ENCODE measurements at places on chromosomes 7 and 10.

GRCh38 chr7:13262929-13263530 is 575.6 kb downstream of the ARL4A start:
- DNase-seq, result no peak

DNA sequence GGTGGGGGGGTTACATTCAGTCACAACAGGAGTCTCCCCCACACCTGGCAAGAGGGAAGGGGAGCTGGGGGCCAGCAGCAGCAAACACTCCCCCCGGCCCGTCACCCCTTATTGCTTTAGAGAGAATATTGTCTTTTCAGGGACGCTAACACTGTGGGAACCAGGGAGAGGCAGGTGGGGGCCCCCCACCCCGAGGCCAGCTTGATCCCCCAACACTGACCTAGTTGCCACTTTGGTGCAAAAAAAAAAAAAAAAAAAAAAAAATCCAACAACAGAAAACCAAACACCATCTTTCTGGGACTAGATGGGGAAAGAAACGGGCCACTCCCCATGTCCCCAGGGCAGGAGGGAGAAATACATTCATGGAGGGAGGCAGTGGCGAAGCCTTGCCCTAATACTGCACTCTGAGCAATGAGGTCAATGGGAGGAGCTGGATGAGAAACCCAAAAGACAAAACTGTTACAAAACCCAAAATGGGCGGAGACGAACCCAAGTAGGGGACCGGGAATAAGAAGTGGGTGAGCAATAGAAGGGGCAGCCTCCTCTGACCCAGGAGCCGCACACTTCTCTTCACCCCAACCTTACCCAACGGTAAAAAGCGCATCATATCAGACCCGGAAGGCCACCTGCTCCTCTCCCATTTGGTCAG is 6.5 kb downstream of the GNB2 start:
- no peak for DNase-seq

GRCh38 chr7:43105521-43106120 is 6.8 kb upstream of the HECW1 start:
- no peak for DNase-seq

- no peak for DNase-seq
These were observed 383.7 kb upstream of the AKR1E2 start for GRCh38 chr10:4442296-4442695.

GRCh38 chr10:92291616-92291865 is 574 bp downstream of the MARCHF5 start:
- no peak for DNase-seq

DNA sequence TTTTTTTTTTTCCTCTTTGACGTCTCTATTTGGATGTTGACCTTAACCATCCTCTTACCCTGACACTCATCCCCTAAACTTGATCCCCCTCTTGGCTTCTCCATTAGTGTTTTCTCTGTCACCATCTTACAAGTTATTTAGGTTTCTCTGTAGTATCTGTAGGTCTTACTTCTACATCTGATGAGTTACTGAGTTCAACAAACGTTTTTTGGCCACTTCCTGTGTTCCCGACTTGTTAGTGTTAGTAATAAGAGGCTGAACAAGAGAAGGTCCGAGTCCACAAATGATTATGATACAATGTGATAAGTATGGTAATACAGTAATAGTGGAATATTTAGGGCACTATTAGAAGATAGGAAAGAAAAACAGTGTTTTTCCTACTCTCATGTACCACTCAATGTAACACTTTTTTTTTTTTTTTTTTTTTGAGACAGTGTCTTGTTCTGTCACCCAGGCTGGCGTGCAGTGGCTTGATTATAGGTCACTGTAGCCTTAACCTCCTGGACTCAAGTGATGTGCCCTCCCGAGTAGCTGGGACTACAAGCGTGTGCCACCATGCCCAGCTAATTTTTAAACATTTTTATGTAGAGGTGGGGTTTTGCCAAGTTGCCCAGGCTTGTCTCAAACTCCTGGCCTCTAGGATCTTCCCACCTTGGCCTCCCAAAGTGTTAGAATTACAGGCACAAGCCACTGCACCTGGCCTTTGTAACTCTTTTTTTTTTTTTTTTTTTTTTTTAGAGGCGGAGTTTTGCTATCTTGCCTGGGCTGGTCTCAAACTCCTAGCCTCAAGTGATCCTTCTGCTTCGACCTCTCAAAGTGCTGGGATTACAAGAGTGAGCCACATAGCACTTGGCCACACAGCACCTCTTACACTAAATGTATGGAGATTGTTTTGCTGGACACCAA is 12.5 kb downstream of the CCSER2 start:
- DNase-seq, result no peak

DNA sequence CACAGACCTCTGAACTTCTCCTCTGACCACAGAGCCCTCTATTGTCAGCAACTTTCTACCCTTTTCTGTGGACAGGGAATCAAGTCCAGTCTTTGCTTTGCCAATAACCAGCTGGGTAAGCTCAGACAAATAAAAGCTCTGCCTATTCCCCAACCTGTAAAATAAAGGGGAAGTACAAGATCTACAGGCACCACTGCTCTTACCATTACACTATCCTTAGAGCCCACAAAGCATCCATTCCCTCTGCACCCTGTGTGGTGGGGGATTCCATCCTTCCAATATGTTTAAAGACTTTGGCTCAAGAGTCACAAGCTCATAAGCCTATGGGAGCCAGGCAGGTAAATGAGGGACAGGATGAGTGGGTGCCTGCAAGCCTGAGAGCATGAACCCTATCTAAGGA is 88.2 kb downstream of the PARD3 start:
- no peak for DNase-seq

DNA sequence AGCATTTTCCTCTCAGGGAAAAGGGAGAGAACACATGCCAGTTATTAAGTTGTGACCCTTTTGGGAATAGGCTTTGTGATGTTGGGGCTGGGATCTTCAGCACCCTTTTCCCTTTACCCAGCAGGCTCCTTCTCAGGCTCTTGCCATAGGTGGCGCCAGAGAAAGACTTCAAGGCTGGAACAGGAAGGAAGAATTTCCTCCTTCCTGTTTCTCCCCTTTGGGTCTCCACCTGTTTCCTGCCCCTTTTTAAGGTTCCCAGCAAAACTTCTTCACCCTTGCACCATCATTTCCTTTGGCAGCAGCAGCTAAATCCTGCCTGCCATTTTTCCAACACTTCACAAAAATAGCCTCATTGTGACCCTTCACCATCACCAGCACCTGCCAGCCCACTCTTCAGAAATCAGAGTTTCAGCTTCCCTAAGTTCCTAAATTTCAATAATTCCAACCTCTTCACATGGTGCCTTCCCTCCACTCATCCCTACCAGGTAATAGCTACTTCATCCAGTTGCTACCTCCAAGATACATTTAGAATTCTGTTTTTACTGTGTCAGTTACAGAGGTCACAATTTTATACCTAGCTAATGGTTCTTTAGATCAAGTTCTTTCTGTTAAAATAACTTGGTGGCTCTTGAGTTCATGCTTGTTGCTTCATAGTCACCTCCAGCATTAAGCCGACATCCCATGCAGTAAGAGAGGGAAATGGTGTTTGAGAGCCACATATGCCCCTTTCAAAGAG is 22.4 kb upstream of the FOXK1 start:
- DNase-seq, result no peak

DNA sequence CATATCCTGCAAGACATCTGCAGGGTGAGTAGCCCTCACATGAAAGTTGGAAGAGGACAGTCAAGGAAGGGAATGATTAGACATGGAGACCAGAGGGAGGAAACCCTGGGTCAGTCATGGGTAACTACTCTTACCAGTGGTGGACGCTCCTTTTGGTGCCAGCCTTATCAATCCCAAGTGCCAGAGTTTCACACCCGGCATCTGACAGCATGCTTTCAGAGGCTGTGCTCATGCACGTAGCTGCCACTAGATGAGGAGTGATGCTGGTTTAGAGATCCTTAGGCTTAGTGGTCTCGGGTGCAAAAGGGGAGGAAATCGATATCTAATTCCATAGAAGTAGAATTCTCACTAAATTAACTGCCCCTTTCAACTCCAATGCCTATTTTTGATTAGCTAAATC is 100.8 kb downstream of the PLCE1 start:
- no peak for DNase-seq

DNA sequence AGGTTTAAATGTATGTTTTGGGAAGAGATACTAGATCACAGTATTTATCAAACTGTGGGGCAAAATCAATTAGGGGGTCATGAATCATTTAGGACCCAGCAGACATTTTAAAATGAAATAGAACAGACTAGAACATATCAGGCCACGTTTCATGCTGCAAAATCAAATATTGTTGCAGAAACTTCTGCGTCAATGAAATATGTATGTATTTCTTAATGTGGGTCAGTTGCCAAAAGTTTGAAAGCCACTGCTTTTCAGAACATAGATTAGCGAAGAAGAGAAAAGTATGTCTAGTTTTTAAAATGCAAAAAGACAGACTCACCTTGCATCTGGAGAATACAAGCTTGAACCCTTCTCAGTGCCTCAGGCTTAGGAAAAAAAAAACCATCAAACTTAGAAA is 102.7 kb upstream of the BMPER start:
- DNase-seq, result no peak

DNA sequence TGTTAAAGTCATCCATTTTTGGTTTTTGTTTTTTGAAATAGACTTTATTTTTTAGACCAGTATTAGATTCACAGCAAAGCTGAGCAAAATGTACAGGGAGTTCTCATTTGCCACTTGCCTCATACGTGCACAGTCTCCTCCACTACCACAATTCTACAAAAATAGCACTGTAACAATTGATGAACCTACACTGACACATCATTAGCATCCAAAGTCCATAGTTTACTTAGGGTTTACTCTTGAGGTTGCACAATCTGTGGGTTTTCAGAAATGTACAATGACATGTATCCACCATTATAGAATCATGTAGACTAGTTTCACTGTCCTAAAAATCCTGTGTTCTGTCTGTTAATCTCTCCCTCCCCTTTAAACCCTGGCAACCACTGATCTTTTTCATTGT is 125.8 kb upstream of the PDSS1 start:
- no peak for DNase-seq

- DNase-seq, result no peak
These were observed 3.5 kb downstream of the ASB13 start for GRCh38 chr10:5662708-5663579.

GRCh38 chr7:37408291-37409228 is 40.1 kb downstream of the ELMO1 start:
- no peak for DNase-seq

- no peak for DNase-seq
These were observed 230.1 kb downstream of the WDR11 start for GRCh38 chr10:121081306-121081705.

DNA sequence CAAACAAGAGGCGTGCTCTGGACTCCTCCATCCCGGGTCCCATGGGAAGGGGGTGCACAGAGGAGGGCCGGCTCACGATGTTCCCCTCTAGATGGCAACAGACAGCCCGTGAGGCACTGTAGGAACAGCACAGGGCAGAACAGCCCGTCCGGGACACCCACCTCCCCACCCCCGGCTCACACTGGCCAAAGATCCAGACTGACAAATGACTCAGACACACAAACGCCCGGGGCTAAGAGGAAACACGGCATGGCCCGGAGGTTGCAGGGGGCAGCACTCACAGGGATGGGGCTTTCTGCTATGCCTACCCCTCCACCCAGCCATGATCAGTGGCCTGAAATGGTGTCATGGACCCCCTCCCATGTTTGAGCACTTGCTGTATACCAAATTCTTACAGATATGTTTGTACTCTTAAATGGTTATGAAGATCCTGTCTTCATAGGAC is 4.9 kb upstream of the ELN start:
- no peak for DNase-seq

DNA sequence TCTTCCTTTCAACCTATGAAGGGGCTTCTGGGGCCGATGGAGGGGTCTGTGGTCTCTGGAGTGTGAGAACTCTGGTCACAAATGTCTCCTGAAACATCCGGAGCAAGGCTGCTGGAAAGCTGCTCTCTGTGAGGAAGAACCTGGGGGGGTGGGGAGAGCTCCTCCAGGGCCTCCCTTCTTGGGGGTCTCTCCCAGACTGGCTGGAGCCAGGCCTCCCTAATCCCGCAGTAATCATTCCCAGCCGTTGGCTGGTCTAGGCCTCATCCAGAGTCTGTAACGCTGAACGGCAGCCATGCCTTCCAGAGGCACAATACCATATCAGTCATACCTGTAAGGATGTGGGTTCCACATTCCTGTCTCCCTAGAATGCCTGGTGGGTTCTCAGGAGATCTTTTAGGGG is 4.4 kb upstream of the LZTS2 start:
- DNase-seq, result no peak

DNA sequence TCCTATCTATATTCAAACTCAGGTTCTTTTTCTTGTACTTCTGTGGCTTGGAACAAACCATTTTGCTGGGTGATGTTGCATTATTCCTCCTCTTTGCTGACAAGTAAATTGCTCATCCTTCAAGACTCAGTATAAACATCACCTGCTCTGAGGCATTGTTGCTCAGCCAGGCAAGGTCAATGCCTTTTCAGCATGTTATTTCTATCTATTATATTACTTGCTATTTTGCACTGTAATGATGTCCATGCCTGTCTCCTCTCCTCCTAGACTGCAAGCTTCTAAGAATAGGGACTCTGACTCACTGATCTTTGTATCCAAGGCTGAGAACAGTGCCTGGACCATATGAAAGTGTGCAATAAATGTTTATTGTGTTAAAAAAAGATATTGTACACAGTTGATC is 293.8 kb downstream of the RNLS start:
- no peak for DNase-seq

GRCh38 chr10:46247808-46248569 is 38.8 kb upstream of the ANTXRL start:
- peak; percentile 13 for DNase-seq

DNA sequence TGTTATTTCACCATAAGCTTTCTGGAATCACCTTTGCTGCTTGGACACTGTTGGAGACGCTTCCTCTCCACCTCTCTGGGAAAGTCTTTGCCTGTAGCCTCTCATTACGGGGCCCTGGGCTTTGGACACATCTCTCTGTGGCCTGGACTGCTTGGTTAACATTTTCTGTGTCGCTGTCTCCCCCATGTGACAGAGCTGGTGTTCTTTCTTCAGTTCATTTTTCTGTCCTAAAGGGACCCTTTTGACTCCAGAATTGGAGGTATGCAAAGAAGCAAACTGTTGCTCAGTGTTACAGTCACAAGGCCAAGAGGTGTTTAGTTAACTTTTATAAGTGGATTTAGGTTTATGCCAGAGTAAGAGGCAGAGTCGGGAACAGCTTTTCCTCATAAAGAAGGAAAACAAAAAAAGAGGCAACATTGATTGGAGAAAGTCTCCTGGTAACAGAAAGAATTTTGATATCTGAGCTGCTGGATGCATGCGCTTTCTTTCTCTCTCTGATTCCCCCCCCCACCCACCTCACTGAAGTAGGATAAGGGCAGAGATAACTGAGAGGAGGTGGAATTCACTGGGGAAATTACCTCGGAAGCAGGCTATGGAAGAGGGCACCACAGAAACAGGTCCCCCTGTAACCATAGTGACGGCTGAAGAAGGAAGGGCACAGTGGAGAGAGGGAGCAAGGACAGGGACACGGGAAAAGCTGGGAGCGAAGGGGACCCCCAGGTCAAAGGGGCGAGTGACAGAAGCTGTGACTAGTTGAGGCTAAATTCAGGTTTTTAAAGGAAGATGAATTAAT is 57.8 kb downstream of the LGI1 start:
- no peak for DNase-seq

All from stimulated activated CD8-positive, alpha-beta memory T cell treated with anti-CD3 and anti-CD28 coated beads, Interleukin-4, amount 100 ng/mL, for 48 hours (primary cell).